NCI-H2029 treated with DMSO at 0.1 percent for 48 hours (cell line): ENCODE measurements at places on chromosomes 2 and 18.

DNA sequence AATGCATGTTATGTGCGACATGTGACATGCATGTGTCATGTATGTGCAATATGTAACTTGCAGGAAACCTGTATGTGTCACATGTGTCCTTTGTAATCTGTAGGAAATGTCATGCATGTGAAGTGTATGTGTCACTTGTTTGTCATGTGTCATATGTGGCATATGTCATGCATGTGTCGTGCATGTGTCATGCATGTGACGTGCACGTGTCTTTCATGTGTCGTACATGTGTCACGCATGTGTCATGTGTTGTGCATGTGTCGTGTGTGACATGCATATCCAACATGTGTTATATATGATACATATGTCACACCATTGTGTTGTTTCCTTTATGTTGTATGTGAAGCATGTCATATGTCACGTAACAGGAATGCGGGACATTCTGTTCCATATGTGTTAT, 2153.2 kb upstream of the PIK3C3 start:
- DNase-seq, result no peak

DNA sequence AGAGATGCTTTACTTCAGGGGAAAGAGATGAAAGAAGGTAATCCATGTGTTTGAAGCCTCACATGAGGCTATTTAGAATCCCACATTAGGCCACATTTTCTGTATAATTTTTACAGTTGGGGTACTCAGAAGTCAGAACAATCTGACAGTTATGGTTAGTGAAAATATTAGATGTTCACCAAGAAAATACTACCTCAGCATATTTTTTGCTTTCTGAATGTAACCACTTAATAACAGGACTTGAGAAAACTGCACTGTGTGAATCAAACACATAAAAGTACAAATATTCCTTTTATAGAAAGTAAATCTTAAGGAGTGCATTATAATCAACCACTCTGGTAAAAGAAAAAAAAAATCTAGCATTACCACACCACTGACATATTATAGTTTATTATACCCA, 169.3 kb downstream of the SATB2 start:
- no peak for DNase-seq

- no peak for DNase-seq
Observed at GRCh38 chr2:61550375-61551209, 12.4 kb upstream of the XPO1 start.

- DNase-seq, result no peak
Observed at GRCh38 chr2:86232910-86233309, 33.7 kb downstream of the MRPL35 start.

GRCh38 chr2:145268931-145269330, 749.0 kb upstream of the ZEB2 start:
- DNase-seq, result no peak

GRCh38 chr2:182952741-182953450, 85.4 kb downstream of the NCKAP1 start:
- no peak for DNase-seq

DNA sequence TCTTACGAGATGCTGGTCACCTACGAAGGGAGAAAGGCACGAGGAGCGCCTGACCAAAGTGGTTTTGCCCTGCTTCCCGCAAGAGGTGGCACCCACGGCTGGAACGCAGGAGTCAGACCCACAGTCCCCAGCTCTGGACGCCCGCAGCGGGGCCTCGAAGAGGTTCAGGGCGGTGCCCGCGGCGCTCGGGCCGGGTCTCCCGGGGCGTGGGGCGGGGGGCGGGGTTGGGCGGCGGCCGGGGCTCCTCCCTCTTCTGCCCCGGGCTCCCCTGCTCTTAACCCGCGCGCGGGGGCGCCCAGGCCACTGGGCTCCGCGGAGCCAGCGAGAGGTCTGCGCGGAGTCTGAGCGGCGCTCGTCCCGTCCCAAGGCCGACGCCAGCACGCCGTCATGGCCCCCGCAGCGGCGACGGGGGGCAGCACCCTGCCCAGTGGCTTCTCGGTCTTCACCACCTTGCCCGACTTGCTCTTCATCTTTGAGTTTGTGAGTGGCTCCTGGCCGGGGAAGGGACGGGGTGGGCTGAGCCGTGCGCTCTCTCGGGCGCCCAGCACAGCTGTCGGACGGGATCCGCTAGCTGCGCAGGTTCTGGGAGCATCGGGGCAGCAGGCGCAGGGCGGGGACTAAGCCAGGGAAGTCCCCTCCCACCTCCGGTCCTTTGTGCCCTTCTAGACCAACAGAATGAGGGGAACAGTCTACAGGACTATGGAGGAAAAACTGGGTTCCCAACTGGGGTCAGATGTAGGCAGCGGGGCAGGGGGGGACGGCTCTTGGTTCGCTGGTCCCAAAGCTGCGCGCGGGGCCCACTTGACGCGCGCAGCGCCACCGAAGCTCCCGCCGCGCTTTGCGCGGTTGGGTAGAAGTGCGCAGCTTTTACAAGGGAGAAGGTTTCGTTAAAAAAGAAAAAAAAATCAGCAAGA, at the start of gene MAL:
TSS of gene MAL (plus strand) at position 303 of the 914 bp plus-strand sequence. CDS start at position 388, 85 bp downstream.
- DNase-seq, result no peak
